ENCODE measurements at places on chromosomes 12 and 14.

DNA sequence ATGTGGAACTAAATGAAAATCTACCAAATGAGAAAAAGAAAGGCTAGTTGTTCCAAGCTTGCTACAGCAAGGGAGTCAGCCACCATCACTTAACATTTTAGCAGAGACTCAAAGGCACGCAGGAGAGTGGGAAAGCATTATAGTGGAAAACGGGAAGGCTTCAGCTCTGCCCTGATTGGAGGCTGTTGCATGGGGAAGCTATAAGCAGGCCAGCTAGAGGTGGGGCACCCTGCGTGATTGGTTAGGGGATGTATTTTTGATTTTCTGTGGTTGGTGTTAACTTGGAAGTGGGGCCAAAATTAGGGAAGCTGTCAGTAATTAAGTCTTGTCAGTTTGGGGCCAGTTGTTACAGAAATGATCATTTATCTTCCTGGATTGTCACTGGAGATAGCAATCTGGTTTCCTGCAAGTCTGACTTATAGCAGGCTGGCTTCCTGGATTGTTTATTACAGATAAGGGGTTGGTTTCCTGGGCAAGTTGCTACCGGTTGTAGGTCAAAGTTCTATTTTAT, 93.9 kb downstream of the FAR2 start:
- DNase-seq, result no peak

GRCh38 chr12:91746976-91747375, 398.7 kb downstream of the BTG1 start:
- no peak for DNase-seq

DNA sequence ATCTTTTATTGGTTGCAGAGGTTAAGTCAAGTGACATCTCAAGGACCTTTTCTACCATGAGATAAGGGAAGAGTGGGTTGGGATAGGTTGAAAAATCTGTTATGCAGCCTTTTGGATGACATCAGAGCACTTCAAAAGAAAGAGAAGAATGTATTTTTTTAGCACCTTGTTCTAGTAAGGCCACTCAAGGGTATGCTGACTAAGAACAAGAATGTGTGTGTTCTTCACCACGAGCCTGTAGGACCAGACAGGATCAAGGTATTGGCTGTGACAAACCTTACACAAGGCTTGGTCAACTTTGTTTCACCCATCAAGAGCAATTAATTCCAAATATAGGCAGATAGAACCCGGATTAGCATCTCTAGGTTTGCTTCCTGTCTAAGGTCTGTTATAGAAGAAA, 142.5 kb downstream of the SAMD4A start:
- no peak for DNase-seq

- no peak for DNase-seq
These were observed 48.2 kb downstream of the FOXN3 start for GRCh38 chr14:89368490-89369477.

GRCh38 chr14:51481643-51482042, 170.1 kb upstream of the FRMD6 start:
- no peak for DNase-seq

- no peak for DNase-seq
These were observed 123.4 kb downstream of the TTC7B start for GRCh38 chr14:90692826-90693225.

- DNase-seq, result no peak
These were observed 16.6 kb downstream of the MAP3K12 start for GRCh38 chr12:53482626-53483168.

GRCh38 chr14:38547961-38548490, 292.1 kb upstream of the CLEC14A start:
- no peak for DNase-seq

- DNase-seq, result no peak
These were observed 214.8 kb upstream of the ALG10B start for GRCh38 chr12:38101753-38102152.

DNA sequence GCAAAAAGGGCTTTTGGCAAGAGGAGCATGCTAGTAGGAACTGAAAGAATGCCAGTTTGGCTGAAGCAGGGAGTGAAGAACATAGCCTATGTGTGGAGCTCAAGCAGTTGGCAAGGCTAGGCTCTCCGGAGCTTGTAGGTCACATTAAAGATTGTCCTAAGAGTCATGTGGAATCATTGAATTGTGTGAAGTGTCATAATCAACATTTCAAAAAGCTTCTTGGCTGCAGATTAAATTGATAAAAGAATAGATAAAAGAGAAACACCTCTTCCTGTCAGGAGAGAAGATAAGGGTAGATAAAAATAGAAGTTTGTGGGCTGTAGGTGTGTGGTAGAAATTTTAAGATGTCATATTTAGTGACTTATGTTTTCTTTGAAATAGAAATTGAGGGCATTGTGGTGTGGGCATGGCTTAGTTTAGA, 36.1 kb downstream of the CPSF6 start:
- DNase-seq, result no peak

DNA sequence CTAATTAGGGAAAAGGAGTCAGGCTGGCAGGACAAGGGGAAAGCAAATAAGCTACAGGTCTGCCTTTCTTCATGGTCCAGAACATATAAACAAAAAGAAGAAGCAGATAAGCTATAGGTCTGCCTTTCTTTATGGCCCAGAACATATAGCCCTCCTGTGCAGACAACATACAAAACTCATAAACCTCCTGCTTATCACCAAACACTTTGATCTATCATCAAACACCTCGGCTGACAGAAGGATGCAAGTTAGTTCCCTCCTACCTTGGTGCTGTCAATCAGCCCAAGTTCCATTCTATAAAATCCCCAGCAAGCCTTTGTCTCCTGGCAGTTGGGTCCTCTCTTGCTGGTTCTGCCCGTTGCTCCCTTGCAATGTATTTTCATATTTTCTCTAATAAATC, 23.2 kb downstream of the AMN1 start:
- DNase-seq, result no peak

GRCh38 chr14:78450669-78451318, 280.6 kb downstream of the NRXN3 start:
- no peak for DNase-seq

GRCh38 chr12:27437839-27438238, 8.7 kb upstream of the SMCO2 start:
- no peak for DNase-seq

DNA sequence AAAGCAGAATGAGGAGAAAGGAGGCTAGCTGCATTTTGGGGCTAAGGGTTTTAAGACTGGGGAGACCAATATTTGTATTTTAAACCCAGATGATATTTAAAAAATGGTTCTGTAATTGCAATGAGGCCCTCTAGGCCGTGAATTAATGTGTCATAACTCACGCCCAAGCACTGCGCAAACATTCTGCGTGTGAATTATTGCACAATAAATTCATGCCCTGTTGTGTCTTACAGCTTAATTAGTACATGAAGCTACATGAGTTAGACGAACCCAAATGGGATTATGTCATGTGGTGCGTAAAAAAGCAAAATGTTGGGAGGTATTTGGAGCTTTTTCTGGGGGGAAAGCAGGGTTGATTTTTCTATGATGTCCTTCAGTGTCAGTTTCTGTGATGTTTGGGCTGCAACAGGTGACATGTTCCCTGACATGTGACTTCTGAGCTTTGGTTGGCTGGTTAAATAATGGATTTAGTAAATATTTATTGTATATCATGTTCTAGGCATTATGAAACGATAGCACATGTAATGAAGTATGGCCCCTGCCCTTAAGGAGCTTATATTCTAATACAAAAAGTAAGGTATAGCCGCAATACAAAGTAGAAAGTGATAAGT, 30.4 kb upstream of the CISTR start:
- DNase-seq, result no peak

- DNase-seq, result peak; percentile 60
These were observed 6.3 kb downstream of the PPFIBP1 start for GRCh38 chr12:27530157-27530922.

- no peak for DNase-seq
These were observed 222.1 kb upstream of the HMGA2 start for GRCh38 chr12:65602253-65602609.

DNA sequence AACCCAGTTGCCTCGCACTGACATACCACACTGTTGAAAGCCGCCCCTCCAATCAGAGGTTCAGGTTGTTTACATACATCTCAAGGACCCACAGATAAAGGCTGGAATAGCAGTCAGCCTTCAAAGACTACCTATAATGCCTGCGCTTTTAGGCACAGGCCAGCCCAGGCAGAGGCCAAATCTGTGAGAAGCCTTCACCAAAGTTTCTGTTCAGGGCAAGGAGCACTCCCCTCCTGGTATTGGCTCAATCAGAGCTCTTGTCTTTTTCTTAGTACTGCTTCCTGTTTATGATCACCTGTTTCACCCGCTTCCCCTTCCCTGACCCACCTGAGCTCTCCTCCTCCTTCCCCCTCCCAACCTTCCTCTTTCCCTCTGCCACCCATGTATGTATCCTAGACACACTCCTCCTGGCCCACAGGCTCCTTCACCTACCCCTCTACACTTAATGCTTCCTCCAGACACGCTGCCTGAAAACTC, 34.8 kb downstream of the DUSP16 start:
- no peak for DNase-seq

- DNase-seq, result no peak
These were observed 409.8 kb downstream of the RERGL start for GRCh38 chr12:17680220-17680619.

- no peak for DNase-seq
These were observed 23.4 kb upstream of the SFSWAP start for GRCh38 chr12:131687346-131688125.

- DNase-seq, result no peak
These were observed 176.4 kb downstream of the SLC38A4 start for GRCh38 chr12:46649433-46649832.

GRCh38 chr14:74841230-74842207, 34.4 kb downstream of the PROX2 start:
- no peak for DNase-seq

DNA sequence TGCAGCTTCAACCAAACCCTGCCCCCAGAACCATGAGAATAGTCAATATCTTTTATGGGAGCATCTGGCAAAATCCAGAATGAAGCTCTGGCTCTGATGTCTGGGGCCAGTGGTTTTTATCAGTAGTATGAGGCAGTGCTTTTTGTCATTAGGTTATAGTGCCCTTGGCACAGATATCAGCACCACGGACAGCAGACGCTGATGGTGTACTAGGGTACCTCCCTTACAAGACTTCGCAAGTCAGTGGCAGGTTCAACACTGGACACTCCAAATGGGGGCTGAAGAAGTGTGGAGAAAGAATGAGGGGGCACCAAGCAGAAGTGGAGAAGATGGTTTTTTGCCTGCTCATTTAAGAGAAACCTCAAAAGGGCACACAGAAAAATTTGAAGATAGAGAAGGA, 68.2 kb upstream of the E2F7 start:
- DNase-seq, result peak; percentile 75

DNA sequence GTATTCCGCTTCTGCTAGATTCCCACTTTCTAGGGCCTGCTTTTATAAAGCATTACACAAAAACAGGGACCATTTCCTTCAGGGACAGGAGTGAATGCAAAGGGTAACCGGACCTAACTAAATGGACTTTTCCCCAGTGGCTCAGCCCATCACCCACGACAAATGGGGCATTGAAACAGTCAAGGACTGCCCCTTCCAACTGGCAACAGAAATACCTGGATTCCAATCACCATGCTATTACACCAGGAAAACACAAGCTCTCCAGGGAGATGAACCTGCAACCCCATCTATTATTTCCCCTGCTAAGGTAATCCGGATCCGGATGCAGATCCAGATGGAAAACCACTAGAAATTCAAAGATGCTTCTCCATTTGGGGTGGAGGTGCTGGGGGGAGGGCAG, 1.0 kb downstream of the MPHOSPH9 start:
- no peak for DNase-seq

DNA sequence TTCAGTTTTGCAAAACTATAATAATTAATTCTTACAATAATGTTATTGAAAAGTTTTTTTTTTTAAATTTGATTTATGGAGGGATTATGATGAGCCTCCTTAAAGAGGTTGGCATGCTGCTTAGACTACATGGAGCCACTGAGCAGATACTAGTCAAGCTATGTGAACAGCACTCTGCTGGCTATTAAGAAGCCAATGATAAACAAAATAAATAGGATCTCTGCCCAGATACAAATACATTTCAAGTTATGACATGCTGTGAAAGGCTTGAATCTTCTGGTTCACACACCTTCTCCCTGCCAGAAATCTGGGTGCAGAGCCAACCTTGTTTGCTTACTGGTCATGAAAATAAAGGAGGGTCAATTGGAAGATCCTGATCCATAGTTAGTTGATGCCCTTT, 107.4 kb upstream of the NAV3 start:
- no peak for DNase-seq

- no peak for DNase-seq
These were observed 70.4 kb downstream of the CHGA start for GRCh38 chr14:92993302-92993701.

- no peak for DNase-seq
These were observed 98.0 kb downstream of the BBS10 start for GRCh38 chr12:76250256-76250655.

GRCh38 chr12:111626230-111626629, 27.1 kb upstream of the ATXN2 start:
- DNase-seq, result no peak

GRCh38 chr14:69090187-69090789, 62.6 kb downstream of the DCAF5 start:
- DNase-seq, result peak; percentile 34

DNA sequence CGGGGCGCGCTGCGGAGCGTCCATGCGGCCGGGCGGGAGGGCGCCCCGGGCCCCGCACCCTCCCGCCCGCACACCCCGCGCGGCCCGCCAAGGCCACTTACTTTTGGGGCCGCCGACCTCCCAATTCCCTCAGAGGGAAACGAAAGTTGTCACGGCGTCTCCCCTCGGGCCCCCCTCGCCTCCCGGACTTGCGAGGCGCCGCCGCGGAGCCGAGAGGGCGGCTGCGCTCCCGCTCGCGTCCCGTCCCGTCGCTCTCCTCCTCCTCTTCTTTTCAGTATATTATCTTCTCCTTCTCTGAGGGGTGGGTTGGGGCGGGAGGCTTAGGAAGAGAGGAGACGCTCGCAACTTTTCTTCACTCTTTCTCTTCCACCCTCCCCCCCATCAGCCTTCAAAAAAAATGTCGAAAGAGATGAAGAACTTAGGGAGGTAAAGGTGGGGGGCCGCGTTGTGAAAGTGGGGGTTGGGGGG, 613 bp downstream of the DUSP16 start:
- DNase-seq, result no peak

DNA sequence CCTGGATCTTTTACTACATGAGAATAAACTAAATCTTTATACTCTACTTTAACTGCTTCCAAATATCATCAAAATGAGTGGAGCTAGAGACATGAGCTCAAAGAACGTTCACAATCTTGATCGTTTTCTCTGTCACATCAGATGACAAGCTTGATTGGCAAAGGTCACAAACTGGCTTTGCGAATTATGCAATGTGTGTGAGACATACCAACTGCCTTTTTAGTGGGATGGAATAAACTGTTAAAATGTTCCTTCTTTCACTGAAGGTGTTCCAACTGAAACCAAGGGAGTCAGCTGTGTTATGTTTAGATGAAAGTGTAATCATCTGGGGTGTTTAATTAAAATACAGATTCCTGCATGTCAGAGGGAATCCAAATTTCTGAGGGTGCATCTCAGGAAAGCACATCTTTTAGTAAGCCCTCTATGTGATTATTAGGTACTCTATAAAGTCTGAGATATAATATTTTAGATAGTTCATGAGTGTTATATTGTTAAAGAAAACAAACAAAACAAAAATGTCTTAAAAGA, 21.9 kb downstream of the KITLG start:
- no peak for DNase-seq

GRCh38 chr14:68669603-68670358, 123.1 kb downstream of the ZFP36L1 start:
- peak; percentile 53 for DNase-seq

Data from astrocyte of the spinal cord (primary cell).